ENCODE measurements at places on chromosomes 7 and 10. TPM values are rescaled to one million over a fixed set of nuclear protein-coding genes. Genes with fewer than 3 reads are reported as not detected.

Gene AVPI1
- 7.9 TPM for total RNA-seq

Gene BTBD16
- not detected for total RNA-seq

Gene RBP3
- not detected for total RNA-seq

Gene CALML5
- total RNA-seq, result not detected

Gene TBXAS1
- 3.9 TPM for total RNA-seq

Gene SNCG
- total RNA-seq, result 92.0 TPM

Gene LRRC18
- not detected for total RNA-seq

Gene CACNA2D1
- 14.7 TPM for total RNA-seq

Gene ADCYAP1R1
- total RNA-seq, result 0.38 TPM

Gene MCM10
- total RNA-seq, result 12.5 TPM

Gene NUDT5
- 54.1 TPM for total RNA-seq

Gene PLAC9
- 25.1 TPM for total RNA-seq

Gene CALHM1
- not detected for total RNA-seq

Gene SPOCK2
- total RNA-seq, result 28.5 TPM

Gene TMEM236
- total RNA-seq, result 0.04 TPM

Gene PAX4
- total RNA-seq, result not detected

Gene STAG3
- 1.4 TPM for total RNA-seq

Gene OPALIN
- total RNA-seq, result not detected

Gene CYP26A1
- 76.0 TPM for total RNA-seq

Gene SEMA3D
- 272 TPM for total RNA-seq

Gene VAX1
- total RNA-seq, result not detected

Gene ASB10
- total RNA-seq, result not detected

Gene EPO
- total RNA-seq, result 0.27 TPM

Gene OR13A1
- total RNA-seq, result 0.35 TPM

Gene ANXA8L1
- 1.1 TPM for total RNA-seq

Gene SLC26A3
- total RNA-seq, result not detected

Gene PNLIPRP2
- total RNA-seq, result not detected

Gene NPFFR1
- total RNA-seq, result 0.14 TPM

Gene GCK
- total RNA-seq, result 1.5 TPM

Gene IDI2
- not detected for total RNA-seq

Gene VGF
- 0.36 TPM for total RNA-seq

Gene IGFBP3
- 1,171 TPM for total RNA-seq

Gene HDAC9
- 32.2 TPM for total RNA-seq

Gene MMD2
- not detected for total RNA-seq

Gene ZP3
- total RNA-seq, result not detected

Gene AUTS2
- total RNA-seq, result 122 TPM

Gene SLC16A9
- 18.0 TPM for total RNA-seq

Gene GRID1
- 0.22 TPM for total RNA-seq

Gene ICA1
- 6.8 TPM for total RNA-seq

Gene UNC5B
- 91.5 TPM for total RNA-seq

Gene NKX2-3
- total RNA-seq, result not detected

Gene ZNF138
- total RNA-seq, result 16.1 TPM

Gene ZNF25
- 12.7 TPM for total RNA-seq

Gene ASAH2
- 8.3 TPM for total RNA-seq

Gene OR2A5
- total RNA-seq, result not detected

Gene GJC3
- not detected for total RNA-seq

All from mesothelial cell of epicardium (in vitro differentiated cells).